DMS79 (cell line): ENCODE measurements at places on chromosomes 11 and 22.

DNA sequence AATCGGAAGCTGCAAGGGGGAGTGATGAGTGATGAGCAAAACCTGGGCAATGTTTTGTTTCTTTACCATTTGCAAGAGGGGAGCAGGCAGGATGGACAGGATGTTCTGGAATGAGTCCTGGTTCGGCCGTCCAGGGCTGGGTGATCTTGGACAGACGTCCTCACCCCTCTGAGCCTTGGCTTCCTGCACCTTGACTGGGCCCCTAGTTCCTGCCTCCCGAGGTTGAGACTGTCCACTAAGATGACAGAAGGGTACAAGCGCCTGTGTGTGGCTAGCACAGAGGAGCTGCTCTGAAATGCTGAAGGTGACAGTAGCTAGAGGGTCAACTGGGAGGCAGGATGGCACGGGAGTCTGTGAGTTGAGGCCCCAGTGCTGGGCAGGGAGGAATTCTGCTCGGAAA lies 306.2 kb downstream of the MN1 start:
- DNase-seq = no peak

GRCh38 chr11:72635933-72636332 lies 38.3 kb downstream of the PDE2A start:
- no peak for DNase-seq

DNA sequence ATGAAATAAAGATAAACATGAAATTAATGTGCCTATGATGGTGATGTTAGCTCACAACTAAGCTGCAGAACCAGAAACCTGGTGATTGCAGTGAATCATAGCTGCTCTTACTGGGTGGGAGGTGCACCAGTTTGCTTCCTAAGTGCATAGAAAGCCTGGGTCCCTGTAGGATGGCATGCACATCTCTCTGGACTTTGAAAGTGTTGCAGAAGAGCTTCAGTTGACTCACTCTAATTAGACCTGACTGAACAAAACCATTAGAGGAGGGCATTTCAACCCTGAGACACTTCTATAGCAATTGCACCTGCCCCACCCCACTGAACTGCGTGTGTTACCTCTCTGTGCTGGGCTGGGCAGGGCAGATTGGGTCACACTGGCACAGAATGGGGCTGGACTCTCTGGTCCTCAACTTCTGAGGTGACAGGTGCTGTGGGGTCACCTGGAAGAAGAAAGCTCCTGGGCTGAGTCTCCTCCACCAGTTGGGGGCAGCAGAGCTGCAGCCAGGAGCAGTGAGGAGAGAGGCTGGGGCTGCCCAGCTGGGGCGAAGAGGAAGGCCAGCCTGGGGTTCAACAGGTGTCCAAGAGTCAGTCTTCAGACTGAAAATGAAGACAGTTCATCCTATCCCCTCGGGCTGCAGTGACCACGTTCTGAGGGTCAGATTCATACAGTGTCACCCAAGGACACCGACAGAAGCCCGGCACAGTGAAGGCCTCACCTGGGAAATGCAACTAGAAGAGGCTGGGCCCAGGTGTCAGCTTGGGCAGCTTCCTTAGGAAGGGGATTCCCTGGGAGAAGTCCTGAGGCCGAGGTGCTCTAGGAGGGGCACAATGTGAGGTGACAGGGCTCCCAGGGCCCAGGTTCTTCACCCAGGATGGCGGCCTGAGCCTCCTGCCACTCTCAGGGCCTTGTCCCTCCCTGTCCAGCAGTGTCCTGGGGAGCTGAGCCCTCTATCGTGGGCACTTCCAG lies 58.1 kb downstream of the GGTLC2 start:
- no peak for DNase-seq

- DNase-seq = no peak
Measured at GRCh38 chr11:124745835-124746620, 6.0 kb downstream of the VSIG2 start.

- DNase-seq = no peak
Measured at GRCh38 chr11:71568704-71569349, 3.5 kb downstream of the KRTAP5-10 start.

DNA sequence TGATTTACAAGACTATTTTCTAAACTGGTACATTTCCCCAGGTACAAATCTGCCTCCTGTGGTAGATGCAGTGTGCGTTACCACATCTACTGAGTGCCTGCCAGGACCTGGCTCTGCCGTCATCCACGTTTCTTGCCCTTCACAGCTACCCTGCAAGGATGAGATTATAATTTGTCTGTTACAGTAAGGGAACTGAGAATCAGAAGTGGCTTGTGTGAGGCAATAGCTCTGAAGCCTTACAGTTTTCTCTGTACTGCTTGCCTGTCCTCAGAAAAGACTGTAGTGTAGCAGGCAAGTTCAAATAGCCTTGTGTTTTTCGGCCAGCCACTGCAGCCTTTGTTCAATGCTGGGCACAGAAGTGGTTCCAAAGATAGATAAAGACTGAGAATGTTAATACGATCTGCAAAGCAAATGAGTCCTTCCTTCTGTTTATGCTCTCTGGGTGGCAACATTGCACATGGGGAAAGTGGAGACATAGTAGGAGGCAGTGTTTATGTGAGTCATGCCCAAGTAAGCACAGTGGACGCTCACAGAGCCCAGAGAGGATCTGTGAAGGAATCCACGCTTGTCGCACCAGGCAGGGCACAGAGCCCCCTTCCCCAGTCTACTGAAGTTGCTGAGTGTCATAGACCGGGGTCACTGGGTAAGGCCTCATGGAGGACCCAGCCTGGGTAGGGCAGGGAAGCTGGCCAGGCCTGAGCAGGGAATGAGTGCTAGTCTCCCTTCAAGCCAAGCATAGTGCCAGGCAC lies 49.1 kb downstream of the MICAL2 start:
- DNase-seq = no peak

DNA sequence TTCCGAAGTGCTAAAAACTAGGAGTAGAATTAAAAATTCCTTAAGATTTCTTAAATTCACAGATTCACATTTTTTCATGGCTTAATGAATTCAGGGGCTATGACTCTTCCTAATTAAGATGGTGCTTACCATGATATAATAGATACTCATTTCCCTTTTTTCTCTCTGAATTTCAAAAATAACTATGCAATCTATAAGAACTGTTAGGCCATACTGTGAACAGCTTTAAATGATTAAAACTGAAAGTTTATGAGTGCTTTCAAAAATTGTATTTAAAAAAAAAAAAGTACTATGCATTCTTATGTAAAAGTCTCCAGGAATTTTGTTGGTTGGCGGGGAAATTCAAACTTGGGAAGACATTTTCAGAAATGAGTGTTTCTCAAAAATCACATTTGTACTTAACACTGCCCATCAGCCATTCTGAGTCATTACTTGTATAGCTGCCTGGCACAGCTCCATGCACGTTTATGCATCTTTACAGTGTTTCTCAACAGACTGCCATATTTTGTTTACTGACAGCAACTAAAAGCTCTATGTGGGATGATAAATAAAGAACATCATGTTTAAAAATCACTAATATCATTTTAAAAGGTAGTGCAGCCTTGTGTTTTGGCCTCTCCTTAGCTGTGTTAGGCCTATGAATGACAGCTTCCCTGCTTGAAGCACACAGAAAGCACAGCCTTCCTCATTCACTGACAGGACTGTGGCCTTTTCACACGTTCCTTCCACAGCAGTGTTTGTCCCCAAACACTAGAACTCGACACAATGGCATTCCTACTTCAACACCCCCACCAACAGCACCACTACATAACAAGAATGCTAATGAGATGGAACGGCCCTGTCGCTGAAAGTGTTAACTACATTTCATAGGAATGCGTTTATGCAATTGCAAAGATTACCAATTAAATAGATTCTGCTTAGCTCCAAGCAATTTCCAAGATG lies 131.4 kb downstream of the DCDC1 start:
- DNase-seq = no peak
